NCI-H2081 (cell line): ENCODE measurements at places on chromosomes 11 and 22.
A peak's percentile ranks its signal among the peaks of the same experiment; 100 is the strongest.

GRCh38 chr11:69848201-69848600 is 29.0 kb upstream of the FGF3 start:
- no peak for DNase-seq

GRCh38 chr11:114280696-114281095 is 15.5 kb upstream of the NNMT start:
- peak; percentile 90 for DNase-seq

GRCh38 chr11:34395916-34396550 is 38.2 kb upstream of the ABTB2 start:
- no peak for DNase-seq

GRCh38 chr22:23571486-23571885 is 8.6 kb downstream of the IGLL1 start:
- DNase-seq = no peak

- DNase-seq = no peak
These were observed 8.5 kb downstream of the SIK3 start for GRCh38 chr11:117089685-117090084.

DNA sequence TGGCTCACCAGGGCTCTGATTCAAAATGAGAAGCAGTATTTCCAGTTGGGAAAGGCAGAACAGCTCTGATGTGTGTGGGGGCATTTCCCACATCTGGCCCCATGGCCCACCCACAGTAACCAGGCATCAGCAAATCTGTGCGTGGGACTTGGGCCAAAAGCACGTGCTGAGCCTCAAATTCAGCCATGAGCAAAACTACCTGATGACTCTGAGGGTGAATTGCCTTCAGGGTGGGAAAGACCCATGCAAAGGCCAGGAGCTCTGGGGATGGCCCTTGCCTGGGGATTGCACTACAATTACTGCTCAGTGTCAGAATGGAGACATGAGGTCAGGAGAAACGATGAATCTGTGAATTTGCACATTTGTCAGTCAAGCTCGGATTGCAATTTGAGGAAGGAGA is 20.9 kb downstream of the TP53AIP1 start:
- DNase-seq = no peak

- no peak for DNase-seq
These were observed 31.6 kb upstream of the MYH9 start for GRCh38 chr22:36419177-36419911.

- DNase-seq = no peak
These were observed 26.0 kb upstream of the FADD start for GRCh38 chr11:70176940-70177689.

GRCh38 chr11:130469181-130469580 is 20.7 kb downstream of the ADAMTS15 start:
- no peak for DNase-seq
